ENCODE measurements at places on chromosomes 7 and 10. TPM values are rescaled to one million over a fixed set of nuclear protein-coding genes. Genes with fewer than 3 reads are reported as not detected.

Gene ADRB1
- not detected for total RNA-seq

Gene CDNF
- 1.3 TPM for total RNA-seq

Gene TLX1
- total RNA-seq = not detected

Gene CUZD1
- 0.50 TPM for total RNA-seq

Gene CTNNA3
- total RNA-seq = not detected

Gene TRIM50
- not detected for total RNA-seq
